ENCODE measurements at places on chromosomes 11 and 22.
A peak's percentile ranks its signal among the peaks of the same experiment; 100 is the strongest.

DNA sequence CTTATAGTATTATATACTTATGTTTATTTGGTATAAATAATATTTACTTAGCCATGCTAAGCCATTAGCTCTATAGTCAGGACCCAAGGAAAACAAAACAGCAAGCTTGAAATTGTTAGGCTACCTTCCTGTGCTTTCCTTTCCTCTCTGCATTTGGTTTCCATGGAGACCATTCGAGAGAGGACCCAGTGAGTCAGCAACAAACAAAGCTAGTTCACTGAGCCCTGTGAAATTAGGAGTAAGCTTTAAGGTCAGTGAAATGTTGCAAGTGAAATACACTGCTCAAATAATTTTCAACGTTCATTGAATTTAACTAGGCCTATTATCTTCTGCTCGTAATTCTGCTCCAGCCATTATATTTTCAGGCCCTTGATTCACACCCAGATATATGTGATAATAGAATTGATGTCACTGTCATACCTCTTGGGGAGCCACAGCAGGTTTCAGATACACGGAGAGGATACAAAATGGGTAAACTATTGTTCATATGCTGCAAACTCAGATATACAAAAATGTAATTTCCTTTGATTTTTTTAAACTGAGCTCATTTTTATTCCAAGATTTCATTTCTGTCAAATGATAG is 9.1 kb upstream of the OR10D3 start:
- DNase-seq: peak; percentile 84

DNA sequence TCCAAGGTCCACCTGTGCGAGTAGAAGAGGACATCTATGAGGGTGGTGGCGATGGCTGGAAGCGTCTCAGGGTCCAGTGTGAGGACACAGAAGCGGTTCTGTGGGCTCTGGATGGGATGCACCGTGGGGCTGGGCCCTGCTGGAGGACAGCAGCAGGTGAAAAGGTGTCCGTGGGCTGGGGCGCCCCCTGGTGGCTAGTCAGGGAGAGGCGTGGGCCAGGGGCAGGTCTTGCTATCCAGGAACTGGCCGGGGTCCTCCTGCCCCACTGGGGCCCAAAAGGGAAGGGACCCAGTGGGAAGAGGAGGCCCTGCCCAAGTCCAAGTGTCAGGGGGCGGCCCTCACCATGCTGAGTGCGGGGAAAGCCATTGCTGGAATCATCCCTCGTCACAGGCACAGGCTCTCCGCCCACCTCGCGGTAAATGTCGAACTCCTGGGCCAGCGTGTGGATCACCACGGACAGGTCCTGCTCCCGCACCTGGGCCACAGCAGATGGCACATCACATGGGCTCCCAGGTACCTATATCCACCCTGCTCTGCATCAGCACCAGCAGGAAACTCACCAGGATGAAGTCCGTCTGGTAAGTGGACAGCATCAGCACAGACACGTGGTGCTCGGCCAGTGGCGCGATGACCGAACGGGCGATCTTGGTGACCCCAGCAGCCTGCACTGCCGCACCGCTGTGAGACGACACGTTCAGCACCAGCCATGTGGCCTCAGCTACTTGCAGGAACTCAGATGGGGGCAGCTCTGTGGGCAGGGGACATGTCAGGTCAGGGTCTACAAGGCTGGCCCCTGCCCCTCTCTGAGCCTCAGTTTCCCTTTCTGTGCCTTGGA is 2.3 kb downstream of the CASTOR1 start:
- DNase-seq: peak; percentile 48

DNA sequence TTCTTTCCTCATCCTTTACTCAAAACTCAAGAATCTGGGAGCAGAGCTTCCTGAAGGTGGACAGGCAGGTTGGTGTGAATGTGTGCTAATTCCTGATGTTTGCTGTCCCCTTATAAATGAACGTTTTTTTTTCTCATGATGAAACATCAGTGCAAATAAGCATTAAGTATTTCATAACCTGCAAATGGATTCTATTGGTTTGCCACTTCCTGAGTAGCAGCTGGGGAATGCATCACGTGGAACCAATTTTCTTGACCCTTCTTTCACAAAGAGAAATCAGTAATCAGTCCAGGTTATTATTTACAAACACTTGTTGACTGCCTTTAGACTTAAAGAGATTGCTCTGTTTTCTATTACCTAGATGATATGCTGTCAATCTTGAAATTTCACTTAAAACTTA is 40.1 kb upstream of the SCN3B start:
- no peak for DNase-seq

- DNase-seq: no peak
Observed at GRCh38 chr22:29224121-29224858, 18.6 kb downstream of the EMID1 start.

- DNase-seq: no peak
Observed at GRCh38 chr11:2926611-2927051, 2.6 kb downstream of the PHLDA2 start.

Measured in astrocyte of the spinal cord (primary cell).